ENCODE measurements at places on chromosomes 16 and 17.
A peak's percentile ranks its signal among the peaks of the same experiment; 100 is the strongest.

DNA sequence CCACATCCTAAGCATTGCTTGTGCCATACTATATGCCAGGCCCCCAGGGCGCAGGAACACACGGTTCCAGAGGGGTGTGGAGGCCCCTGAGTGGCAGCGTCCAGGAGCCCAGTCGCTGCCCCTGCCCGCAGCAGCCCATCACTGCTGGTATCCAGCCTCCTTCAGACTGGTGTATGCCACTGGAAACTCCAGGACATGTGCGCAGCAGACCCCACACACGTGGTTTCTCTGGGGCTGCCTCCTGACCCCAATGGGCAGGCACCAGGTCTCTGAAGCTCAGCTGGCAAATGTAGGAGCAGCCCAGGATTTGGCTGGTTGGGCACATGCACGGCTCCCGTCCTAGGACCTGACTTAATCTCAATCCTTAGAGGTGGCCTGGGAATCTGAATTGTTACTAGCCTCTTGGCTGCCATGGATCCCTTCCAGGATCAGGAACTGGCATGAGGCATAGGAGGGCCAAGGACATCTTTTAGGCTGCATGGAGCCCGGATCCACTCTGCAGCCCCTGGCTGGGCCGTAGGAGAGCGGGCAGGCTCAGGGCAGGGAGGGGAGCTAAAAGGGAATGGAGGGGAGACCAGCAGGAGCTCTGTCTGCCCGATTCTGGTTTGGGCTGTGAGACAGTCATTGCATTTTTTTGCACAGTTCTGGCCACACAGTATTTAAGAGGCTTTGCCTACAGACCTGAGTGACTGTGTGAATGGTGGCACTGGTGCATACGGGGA lies 62.3 kb downstream of the RAI1 start:
- no peak for DNase-seq

DNA sequence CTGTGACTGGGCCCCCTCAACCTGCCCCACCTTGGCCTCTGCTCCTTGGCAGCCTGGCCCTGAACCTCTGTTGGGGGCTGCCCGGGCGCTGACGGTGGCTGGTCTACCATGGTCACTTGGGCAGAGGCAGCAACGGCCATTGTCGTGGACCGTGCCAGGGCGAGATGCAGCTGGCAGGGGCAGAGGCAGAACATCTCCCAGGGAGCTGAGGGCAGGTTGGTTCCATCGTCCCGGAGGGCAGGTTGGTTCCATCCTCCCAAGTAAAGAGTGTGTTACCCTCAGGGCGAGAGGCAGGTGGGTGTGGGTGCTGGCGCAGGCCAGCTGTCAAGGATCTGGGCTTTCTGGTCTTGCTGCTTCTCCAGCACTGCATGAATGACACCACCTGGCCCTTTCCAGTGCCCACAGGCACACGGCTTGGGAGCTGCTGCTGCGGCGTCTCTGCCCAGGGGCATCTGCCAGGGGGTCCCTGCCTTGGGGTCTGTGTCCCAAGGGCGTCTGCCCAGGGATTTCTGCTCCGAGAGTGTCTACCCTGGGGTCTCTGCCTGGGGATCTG lies 12.0 kb downstream of the ACSF3 start:
- no peak for DNase-seq

- DNase-seq: no peak
Measured at GRCh38 chr17:58307468-58308172, 21.0 kb downstream of the TSPOAP1 start.

GRCh38 chr17:19290066-19290705 lies 53.0 kb downstream of the EPN2 start:
- DNase-seq: no peak

- DNase-seq: no peak
Measured at GRCh38 chr17:79080349-79080748, 5.7 kb downstream of the ENGASE start.

DNA sequence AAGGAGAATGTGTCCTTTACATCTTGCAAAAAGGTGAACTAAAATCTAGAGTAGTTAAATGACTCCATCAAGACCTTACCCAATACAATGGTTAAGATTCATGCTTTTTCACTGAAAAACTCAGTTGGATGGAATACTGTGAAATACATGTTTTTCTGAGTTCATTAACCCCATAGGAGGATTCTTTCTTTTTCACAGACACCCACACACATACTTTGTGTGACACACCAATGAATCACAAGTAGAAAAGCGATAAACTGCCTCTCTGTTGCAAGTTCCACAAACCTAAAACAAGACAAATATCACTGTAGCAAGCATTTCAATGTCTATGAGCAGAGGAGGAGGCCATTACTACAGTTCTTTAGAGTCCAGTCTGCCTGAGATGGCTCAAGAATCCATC lies 258.8 kb upstream of the CDH5 start:
- no peak for DNase-seq

DNA sequence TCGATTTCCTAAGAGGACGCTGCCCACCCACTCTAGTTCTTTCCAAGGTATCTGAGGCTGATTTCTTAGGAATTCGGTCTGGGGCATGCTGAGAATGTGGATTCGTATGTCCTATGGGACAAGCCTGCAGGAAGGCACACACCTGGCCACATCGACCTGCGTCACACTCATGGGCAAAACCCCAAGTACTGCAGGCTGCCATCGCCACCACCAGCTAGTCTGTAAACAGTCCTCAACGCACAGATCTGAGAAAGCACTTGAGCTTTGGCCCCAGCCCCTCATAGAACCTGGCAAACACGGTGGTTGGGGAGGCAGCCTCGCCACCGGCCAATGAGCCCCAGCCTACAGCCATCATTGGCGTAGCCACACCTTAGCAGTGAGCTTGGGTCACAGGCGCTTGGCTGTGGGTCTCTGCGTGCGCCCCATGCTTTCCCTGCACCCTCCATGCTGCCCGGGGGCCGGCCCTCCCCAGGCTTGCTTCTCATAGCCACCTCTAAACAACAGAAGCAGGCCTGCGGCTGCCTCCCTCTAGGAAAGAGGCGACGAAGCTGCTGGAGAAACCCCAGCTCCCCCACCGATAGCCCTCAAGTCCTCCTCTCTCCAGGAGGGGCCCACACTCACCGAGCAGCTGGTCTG lies 75.1 kb downstream of the ZNF778 start:
- no peak for DNase-seq

DNA sequence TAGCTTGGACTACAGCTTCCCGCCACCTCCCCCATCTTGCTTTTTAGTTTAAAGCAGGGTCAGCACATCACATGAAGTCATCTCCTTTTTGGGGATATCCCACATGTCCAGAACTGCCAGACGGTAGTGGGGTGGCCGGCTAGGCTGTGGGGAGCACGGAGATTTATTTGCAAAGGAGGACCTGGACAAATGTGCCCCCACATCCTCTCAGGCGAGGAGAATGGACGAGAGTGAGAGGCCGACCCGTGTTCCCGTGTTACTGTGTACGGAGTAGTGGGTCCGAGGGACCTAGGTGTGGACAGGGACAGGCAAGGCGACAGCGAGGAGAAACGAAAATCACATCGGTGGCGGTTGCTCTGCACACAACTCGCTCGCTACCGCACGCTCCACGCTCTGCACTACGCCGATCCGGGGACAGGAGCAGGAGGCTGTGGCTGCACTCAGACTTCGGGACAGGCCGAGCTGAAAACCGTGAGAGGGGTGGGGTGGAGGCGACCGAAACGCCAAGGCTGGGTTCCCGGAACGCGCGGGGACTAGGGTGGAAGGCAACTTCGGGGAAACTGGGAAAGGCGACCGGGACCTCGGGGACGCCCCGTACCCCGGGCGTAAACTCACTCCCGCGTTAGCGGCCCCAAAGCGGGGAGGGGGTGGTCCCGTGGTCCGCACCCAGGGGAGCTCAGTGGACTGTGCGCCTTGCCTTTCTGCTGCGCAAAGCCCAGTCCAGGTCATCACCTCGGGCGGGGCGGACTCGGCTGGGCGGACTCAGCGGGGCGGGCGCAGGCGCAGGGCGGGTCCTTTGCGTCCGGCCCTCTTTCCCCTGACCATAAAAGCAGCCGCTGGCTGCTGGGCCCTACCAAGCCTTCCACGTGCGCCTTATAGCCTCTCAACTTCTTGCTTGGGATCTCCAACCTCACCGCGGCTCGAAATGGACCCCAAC lies at the start of gene MT1A:
TSS of gene MT1A (plus strand) at position 853 of the 937 bp plus-strand sequence. CDS start at position 926, 73 bp downstream.
- no peak for DNase-seq

DNA sequence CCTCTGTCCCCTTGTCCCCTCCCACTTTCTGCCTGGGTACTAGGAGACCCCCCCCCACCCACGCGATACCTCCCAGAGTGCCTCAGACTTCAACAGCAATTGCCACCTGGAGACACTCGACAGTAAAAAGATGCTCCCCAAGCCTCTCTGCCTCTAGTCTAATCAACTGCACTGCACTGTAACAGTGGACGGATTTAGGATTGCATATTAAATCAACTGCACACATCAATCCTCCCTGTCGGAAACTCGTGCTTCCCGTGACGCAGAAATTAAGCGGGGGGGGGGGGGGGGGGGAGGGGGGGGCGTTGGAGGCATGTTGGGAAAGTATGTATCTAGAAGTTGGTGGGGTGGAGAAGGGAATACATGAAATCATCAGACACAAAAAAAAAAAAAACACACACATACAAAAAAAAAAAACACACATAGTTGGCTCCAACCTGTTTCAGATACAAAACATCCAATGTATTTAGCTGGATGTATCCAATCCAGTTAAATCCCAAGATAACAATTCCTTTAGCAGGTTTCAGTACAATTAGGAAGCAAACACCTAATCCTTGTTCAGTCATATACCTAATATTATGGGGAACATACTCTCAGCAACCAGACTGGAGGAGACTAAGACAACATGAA lies 29.7 kb downstream of the FAM222B start:
- DNase-seq: peak; percentile 74

- no peak for DNase-seq
Measured at GRCh38 chr17:31060791-31061550, 33.8 kb upstream of the NF1 start.

GRCh38 chr17:1142561-1142971 lies 37.2 kb downstream of the ABR start:
- DNase-seq: no peak

DNA sequence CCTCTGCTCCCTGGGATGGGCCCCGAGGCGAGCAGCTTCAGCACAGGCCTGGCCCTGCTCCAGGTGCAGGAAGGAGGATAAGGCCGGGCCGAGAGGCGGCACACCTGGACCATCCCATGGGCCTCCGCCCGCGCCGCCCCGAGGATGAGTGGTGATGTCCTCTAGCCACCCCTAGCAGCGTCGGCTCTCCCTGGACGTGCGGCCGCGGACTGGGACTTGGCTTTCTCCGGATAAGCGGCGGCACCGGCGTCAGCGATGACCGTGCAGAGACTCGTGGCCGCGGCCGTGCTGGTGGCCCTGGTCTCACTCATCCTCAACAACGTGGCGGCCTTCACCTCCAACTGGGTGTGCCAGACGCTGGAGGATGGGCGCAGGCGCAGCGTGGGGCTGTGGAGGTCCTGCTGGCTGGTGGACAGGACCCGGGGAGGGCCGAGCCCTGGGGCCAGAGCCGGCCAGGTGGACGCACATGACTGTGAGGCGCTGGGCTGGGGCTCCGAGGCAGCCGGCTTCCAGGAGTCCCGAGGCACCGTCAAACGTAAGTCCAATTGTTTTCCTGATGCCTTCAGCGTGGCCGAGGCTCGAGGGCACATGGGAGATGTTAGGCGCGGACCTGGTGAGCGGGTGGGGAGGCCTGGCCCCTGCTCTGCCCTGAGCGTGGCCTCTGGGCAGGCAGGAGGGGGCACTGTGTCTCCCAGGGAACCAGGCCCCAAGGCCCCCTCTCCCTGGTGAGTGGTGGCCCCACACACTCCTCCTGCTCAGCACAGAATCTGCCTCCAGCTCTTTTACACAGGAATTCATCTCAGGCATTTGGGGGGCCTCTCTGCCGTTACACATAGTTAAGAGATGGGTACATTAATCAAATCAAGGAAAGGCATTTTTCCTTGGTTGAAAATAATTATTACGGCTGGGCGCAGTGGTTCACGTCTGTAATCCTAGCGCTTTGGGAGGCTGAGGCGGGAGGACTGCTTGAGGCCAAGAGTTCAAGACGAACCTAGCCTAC lies 855 bp downstream of the TMEM204 start:
- DNase-seq: no peak

DNA sequence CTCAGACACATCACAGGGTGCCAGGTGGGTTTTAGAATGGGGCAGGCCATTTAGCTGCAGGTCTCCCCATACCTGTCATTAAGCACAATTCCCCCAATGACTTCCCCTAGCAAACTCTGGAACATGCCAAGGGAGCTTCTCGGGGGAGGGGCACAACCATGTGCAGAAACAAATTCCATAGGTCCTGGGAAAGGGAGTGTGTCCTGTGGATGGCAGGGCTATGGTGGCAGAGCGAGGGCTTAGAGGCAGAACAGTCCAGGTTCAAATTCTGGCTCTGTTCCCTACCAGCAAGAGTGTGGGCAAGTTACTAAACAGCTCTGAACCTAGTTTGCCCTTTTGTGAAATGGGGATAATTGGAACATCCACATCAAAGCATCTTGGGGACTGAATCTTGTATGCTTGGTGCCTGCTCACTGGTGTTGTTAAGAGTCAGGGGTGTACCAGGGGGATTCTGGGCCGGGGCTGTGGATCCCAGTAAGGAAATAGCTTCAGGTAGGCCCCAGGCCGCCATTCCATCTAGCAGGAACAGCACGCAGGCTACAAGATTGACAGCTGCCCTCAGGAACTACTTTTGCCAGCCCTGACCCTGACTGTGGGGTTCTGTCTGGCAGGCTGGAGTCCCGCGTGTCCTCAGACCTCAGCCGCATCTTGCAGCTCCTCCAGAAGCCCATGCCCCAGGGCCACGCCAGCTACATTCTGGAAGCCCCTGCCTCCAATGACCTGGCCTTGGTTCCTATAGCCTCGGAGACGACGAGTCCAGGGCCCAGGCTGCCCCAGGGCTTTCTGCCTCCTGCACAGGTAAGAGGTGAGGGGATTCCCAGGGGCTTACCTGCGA lies 5.6 kb upstream of the DCAF7 start:
- DNase-seq: no peak

GRCh38 chr16:8204769-8205168 lies 385.5 kb downstream of the TMEM114 start:
- DNase-seq: no peak

- peak; percentile 63 for DNase-seq
Measured at GRCh38 chr17:56977673-56978395, at the start of gene SCPEP1. Gene SCPEP1 (plus strand): TSS chr17:56978131. CDS start chr17:56978160, 29 bp downstream.

GRCh38 chr17:35087731-35088355 lies 24.3 kb upstream of the RFFL start:
- DNase-seq: no peak

DNA sequence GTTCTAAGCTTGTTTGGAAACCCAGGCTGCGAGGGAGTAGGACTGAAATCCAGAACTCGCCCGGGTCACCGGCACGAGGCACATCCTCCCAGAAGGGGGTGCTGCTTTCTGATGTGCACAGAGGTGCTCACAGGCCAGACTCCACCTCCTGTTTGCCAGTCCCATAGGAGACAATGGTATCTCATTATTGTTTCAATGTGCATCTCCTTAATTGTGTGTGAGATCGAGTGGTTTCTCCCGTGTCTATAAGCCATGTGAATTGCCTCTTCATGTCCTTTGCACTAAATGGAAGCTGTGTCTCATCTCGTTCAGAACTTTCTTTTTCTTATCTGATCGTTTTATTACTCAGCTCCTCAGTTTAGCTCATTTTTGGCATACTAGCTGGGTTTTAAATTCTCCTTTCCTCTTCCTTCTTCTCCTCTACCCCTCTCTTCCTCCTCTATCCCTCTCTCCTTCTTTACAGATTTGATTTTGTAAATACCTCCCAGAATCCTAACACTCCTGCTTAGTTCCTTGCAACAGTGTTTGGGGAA lies 32.1 kb upstream of the PRKCB start:
- no peak for DNase-seq

GRCh38 chr16:3020247-3020603 lies at the start of gene TNFRSF12A:
Gene TNFRSF12A (plus strand): TSS chr16:3020368. CDS start chr16:3020398, 30 bp downstream.
- DNase-seq: no peak

- no peak for DNase-seq
Measured at GRCh38 chr16:64826374-64826773, 295.5 kb downstream of the CDH11 start.

GRCh38 chr16:27721531-27722181 lies 171.7 kb downstream of the KATNIP start:
- no peak for DNase-seq

- DNase-seq: no peak
Measured at GRCh38 chr16:35148748-35149147, 1689.3 kb downstream of the TP53TG3F start.

All from NCI-H1694 (cell line).